Activated T-cell treated with anti-CD3 and anti-CD28 coated beads for 24 hours (primary cell): ENCODE measurements at places on chromosomes 1 and 21.

GRCh38 chr1:182038220-182038619 is 23.3 kb downstream of the ZNF648 start:
- no peak for DNase-seq

- no peak for DNase-seq
Measured at GRCh38 chr21:34365809-34366208, 2.0 kb downstream of the KCNE2 start.

DNA sequence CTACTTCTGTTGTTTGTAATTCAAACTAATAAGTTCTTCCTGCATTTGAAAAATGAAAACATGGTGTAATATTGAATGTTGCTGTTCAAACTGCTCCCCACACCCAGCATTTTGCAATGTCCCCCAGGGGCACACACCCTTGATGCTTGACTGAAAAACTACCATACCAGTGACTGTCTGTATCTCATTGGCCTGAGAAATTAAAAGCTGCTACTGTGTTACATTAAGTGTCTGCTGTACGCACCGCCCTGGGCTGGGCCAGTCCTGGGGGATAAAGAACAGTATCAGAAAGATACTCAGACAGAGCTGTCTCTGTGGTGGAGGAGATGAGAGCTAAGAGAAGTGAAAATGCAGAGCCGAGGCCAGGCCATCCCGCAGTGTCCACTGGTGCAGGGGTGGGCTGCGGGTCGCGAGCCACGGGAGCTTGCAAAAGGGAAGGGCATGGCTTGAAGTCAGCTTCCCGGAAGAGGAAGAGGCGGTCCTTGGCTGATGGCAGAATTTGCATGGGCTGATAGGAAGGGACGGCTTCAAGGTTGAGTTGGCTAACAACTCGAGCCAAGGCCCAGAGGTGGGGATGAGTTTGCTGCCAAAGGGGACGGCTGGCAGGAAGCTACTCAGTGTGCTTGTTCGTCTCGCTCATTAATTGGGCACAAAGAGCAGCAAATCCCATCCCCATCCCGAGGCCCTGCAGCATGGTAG is 329.8 kb upstream of the VAMP3 start:
- DNase-seq = no peak

DNA sequence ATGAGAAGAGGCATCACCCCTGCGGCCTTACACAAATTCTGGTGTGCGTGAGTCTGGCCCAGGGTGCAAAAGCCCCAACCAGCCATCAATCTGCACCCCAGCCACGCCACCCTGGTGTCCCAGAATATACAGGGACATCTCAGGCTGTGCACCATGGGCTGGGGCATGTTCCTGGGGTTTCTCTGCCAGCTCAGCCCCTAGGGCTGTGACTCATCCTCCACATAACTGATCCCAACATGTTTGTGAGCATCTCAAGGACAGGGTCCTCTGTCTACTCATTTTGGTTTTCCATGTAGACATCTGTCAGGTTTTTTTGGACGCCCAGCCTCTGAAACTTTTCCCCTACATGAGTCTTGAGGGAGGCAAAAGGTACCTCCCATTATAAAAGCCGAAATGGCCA is 511 bp downstream of the ZNF683 start:
- no peak for DNase-seq

DNA sequence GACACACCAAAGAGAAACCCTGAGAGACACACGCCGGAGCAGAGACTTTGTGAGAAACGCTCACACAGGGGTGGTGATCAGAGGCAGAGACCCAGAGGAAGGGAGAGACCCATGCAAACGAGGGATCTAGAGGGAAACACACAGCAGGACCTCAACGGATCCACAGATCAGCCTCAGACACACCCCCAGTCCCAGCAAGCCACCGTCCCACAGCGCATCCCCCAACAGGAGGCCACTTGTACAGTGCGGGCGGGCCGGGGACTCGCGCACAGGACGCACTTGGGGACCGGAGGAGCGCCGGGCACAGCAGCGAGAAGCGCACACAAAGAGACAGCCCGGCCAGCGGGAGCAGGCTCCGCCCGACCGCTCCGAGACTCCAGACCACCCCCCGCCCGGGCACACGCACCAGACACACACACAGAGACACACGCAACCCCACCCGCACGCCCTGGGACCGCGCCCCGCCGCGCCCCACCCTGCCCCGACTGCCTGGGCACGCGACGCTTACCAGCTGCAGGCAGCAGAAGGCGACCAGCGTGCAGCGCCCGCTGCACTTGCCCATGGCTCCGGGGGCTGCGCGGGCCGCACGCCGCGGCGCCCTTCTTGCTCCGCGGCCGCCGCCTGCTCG is 587 bp downstream of the NKAIN1 start:
- DNase-seq = no peak

DNA sequence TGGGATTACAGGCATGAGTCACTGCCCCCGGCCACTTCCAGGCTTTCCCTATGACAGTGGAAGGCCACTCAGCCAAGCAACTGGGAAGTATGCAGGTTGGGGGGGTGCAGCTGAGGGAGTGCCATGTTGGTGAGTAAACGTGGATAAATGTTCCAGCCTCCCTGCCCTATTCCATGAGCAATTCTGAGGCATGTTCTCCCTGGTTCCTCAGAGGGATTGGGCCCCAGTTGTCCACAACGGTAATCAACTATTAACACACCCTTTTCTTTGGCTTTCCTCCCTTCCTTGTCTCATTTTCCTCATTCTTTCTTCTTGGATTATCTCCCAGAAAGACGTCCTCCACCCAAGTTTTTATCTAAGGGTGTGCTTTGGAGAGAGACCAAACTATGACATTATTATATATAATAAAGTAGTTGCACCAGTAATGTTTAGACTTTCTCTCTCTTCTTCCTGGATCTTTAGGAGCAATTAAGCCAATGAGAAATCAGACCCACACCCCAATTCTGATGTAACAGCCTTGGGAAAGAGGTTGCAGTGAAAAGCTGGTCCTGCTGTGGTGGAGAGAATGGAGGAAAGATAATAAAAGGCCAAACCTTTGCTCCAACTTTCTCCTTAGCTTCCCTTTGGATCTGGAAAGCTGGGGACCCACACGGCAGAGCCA is 6.8 kb upstream of the SLAMF9 start:
- DNase-seq = no peak

DNA sequence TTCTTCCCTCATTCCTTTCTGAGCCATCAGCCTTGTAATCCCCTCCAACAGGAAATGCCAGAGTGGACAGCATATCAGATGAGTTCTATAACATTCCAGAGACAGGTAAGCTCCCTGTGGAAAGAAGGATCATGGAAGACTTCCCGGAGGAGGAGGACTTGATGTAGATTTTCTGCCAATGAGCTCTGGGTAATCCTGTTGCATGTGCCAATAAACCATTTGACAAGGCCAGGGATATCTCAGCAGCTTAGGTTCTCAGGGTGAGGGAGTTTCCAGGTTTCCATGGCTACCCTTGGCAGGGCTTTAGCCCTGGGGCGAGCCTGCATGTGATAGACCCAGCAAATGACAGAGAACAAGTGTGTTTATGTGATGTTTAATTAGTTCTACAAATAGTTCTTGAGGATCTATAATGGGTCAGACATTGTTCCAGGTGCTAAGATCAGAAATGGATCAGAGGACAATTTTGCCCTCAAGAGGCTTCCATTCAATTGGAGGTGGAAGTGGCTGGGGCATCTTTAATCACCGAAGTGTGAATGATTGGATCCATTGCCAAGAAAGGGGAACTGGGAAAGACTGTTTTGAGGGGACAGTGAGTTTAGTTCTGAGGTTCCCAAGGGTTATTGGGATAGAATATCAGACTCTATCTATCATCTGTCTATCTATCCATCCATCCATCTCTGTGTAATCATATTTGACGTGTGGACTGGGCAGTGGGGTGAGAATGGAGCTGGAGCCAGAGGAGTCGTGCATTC is 6.9 kb downstream of the PLA2G5 start:
- no peak for DNase-seq

DNA sequence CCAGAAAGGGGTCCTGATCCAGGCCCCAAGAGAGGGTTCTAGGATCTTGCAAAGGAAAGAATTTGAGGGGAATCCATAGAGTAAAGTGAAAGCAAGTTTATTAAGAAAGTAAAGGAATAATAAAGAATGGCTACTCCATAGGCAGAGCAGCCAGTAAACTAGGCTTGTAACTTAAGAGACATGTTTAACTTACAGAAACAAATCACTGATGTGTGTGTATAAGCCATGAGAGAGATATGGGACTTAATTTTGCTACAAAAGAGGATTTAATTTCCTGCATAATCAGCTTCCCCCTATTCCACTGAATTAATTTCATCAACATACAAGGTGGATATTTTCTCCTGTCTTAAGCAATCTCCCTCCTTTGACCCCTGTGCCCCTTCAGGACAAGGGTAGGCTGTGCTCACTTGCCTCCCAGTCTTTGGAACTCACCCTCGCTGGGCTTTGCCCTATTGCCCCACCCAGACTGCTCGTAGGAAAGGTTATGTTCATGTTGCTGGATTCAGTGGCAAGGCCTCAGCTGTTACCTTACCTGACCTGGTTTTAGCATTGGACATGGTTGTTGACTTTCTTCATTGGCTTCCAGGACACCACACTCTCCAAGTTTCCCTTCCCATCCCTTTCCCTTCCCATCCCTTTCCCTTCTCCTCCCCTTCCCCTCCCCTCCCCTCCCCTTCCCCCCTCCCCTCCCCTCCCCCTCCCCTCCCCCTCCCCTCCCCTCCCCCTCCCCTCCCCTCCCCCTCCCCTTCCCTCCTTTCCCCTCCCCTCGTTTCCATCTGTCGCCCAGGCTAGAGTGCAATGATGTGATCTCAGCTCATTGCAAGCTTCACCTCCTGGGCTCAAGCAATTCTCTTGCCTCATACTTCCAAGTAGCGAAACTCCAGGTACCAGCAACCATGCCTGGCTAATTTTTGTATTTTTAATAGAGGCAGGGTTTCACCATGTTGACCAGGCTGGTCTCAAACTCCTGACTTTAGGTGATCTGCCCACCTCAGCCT is 44.6 kb downstream of the TBCE start:
- DNase-seq = no peak

DNA sequence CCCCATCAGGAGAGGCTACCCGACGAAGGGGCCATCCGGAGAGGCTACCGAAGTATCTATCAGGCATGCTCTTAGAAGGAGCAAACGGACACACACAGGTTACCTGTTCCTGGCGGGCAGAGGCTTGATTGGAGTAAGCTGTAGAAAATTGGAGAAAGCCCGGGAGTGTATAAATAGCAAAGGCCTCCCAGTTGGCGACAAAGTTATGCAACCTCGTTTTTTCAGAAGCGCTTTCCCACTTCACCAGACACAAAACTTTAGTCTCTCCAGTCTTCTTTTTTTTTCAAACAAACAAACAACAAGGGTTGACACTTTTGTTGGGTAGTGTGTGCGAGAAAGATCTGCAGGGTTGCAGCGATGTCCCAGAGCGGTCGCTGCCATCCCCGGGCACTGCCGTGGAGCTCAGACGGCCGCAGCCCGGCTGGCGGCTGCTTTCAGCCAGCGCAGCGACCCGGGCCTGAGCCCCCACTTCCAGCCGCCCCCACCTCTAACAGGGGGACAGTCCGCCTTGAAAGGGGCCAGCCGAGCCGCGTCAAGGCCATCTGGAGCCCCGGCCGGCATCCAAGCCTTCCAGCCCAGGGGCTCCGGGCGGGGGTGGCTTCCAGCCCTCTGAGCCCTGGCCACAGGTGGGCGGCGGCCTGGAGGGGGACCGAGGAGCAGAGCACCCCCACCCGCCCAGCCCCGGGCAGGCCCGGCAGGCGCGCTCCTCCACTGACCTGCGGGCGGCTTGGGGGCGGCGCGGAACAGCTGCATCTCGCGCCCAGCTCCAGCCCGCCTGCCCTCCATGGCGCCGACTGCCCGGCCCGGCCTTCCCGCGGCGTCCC is 616 bp downstream of the MCOLN3 start:
- no peak for DNase-seq

GRCh38 chr1:8992936-8993687 is 33.1 kb downstream of the SLC2A7 start:
- no peak for DNase-seq

- no peak for DNase-seq
Measured at GRCh38 chr1:201999625-202000238, 10.7 kb upstream of the ELF3 start.

GRCh38 chr1:206467915-206468314 is 2.4 kb upstream of the IKBKE start:
- no peak for DNase-seq

DNA sequence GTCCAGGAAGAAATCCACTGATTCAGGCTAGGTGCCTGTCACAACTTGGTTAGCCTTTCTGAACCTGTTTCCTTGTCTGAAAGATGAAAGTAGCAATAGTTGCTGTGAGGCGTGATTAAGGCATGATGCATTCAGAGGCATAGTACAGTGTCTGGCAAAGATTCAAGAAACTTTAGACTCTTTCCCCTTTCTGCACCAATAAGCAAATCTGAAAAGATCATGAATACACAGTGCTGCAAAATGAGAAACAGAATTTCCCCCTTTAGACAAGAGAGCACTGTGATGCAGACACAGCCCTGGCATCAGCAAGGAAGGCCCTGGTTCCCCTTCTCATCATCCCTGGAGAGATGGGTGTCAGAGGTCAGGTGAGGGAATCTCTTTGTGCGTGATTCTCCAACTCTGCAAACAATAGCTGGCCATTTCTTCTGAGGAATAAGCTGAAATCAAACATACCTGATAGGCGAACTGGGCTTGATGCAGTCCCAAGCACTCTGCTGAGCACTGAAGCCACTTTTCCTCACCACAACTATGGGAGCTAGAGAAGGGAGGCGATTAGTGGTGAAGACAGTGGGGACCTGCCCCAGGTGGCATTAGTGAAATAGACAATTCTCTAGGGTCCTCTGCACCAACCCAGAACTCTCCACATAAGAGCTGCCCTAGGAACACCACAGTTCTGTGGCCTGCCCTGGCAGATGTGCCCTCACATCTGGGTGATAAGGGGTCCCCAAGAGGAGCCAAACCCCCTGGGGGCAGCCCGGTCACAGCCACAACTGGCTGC is 41.7 kb downstream of the ITPKB start:
- no peak for DNase-seq

GRCh38 chr1:78641558-78641957 is 8.1 kb upstream of the IFI44 start:
- DNase-seq = no peak

- DNase-seq = no peak
Measured at GRCh38 chr1:180281490-180281889, 51.4 kb downstream of the LHX4 start.

DNA sequence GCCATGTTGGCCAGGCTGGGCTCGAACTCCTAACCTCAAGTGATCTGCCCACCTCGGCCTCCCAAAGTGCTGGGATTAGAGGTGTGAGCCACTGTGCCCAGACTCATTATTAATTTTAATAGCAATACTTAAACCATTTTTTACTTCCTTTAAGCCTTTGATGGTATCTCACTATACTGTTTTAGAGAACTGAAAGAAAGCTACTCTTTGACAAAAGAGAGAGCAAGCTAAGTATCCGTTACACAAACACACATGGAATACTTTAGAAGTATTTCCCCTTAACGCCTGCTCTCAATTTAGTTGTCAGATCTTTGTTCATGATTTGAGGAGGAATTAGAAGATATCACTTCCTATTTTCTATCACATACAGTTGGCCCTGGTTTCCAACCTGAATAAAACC is 189.4 kb downstream of the COP1 start:
- no peak for DNase-seq
